Cerebellar nuclear complex (tissue), 1 donor: ENCODE measurements at places on chromosomes 16 and 17.

DNA sequence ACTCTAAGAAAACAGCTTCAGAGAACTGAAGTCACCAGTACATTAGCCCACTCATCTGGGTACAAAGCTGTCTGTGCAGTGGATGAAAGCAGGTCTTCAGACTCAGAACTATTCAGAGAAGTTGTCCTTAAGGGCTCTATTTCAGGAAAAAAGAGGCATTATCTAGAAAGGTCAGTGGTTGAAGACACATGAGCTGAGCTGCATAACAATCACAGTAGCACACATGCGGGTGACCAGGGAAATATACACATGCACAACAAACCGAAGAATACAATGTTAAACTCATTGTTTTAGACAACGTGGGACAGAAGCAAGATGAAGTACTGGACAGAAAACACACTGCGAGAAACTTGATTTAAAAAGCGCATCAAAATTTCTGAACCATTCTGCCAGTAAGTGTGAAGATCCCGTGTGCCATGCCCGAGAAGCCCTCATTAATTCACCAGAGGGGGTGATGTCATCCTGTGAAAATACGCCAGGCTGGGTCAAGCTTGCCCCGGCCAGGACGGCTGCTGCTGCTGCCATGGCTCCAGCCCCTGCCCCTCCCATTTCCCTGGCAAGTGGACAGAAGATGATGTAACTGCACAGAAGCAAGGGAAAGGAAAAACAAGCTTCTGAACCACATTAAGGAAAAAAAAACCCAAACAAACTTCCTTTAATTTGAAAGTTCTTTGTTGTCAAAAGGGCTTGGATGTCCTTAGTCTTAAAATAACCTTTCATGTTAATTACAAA, 10.1 kb downstream of the DYNC1LI2 start:
- peak; percentile 88 for DNase-seq

- DNase-seq = no peak
Observed at GRCh38 chr16:66240631-66241395, 125.7 kb upstream of the CDH5 start.

- DNase-seq = no peak
Observed at GRCh38 chr17:65536573-65537342, 24.7 kb downstream of the AXIN2 start.

GRCh38 chr16:66199189-66199588, 167.3 kb upstream of the CDH5 start:
- no peak for DNase-seq

DNA sequence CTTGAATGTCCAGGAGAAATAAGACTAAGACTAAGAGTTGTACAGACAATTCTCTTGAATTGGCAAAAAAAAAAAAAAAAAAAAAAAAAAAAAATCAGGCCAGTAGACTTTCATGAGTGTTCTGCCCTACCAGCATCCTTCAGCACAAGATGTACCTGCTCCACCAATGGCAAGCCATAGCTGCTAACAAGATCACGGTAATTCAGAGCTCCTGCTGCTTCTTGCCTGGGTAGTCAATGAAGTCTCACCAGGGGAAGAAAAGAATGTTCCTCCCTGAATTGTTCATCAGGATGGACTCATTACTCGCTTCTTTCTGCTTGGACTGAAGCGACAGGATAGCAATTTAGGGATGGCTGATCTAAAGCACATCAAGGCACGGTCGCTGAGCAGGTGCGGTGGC, 31.1 kb upstream of the APOH start:
- DNase-seq = no peak

- DNase-seq = no peak
Observed at GRCh38 chr17:21376759-21377690, 868 bp downstream of the KCNJ12 start.

DNA sequence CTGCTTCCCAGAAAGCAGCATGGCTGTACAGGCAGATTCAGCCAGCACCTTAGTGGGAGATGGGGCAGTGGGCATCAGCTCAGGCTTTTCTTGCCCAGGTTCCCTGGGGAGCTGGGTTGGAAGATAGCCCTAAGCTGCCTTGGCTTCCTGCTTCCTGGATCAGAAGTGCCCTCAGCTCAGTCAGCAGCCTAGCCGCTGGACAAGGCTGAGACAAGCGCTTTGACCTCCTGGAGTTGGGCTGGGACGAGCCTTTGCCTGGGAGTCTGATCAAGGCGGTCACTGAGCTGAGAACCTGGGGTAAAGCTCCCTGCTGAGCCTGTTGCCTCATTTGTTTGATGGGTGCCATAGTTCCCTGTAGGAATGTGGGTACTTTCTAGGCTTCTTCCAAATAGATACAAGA, 190.0 kb downstream of the RAB11FIP4 start:
- DNase-seq = no peak

GRCh38 chr16:87263418-87264052, 53.7 kb downstream of the C16orf95 start:
- DNase-seq = no peak

- DNase-seq = no peak
Observed at GRCh38 chr17:50051606-50052005, 4.3 kb upstream of the ITGA3 start.

- DNase-seq = no peak
Observed at GRCh38 chr16:10168258-10168657, 14.0 kb downstream of the GRIN2A start.

DNA sequence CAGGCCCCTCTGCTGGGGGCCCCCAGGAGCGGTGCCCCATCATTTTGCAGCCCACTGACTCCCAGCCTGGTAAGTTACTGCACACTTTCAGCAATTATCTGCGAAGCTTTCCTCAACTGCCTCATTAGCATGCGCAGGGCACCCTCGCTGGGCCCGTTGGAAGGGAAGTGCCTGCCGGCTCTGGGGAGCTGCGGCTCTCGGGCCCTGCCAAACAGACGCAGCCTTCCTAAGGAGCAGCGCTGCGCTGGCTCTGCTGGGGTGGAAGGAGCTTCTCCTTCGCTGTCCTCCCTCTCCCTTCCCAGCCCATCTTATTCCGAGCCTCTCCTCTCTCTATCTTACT, 71.0 kb downstream of the RBBP6 start:
- peak; percentile 72 for DNase-seq

DNA sequence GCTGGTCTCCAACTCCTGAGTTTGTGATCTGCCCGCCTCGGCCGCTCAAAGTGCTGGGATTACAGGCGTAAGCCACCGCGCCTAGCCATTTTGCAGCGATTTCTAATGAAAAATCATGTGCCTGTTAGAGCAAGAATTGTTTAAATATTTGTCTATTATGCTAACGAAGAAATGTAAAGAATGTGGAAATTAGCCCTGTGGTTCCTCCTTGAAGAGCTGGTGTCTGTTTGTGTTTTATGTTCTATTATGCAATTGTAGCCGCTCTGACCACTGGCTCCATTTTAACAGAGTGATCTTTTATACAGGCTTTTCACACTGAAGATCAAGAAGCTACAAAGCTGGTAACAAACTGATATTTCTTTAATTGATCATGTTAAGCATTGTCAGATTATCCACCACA, 217.3 kb downstream of the USP22 start:
- DNase-seq = no peak

GRCh38 chr16:2035431-2036199, 8.9 kb downstream of the NHERF2 start:
- no peak for DNase-seq

DNA sequence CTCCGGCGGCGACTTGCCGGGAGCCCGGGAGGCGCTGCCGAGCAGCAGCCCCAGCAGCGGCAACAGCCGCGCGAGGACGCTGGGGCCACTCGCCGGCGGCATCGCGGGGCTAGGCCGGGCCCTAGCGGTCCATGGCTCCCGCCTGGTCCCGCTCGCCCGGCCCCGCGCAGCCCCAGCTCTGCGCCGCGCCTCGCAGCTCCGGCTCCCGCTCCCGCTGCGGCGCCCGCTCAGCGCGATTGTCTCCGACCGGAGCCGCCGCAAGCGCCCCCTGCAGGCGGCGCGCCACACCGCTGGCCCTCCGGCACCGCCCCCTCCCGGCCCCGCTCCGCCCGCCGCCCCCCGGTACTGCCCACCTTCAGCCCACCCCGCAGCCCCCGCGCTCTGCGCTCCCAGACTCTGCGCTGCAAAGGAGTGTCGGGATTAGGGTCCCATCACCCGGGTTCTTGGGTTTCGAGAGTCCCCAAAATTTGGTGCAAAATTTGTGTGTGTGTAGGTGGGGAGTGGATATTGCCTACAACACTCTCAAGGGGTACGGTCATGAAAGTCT, at the start of gene FAM171A2:
FAM171A2 (minus strand) TSS at position 241 of the 547 bp plus-strand sequence; CDS start at position 102, 139 bp downstream.
- no peak for DNase-seq

DNA sequence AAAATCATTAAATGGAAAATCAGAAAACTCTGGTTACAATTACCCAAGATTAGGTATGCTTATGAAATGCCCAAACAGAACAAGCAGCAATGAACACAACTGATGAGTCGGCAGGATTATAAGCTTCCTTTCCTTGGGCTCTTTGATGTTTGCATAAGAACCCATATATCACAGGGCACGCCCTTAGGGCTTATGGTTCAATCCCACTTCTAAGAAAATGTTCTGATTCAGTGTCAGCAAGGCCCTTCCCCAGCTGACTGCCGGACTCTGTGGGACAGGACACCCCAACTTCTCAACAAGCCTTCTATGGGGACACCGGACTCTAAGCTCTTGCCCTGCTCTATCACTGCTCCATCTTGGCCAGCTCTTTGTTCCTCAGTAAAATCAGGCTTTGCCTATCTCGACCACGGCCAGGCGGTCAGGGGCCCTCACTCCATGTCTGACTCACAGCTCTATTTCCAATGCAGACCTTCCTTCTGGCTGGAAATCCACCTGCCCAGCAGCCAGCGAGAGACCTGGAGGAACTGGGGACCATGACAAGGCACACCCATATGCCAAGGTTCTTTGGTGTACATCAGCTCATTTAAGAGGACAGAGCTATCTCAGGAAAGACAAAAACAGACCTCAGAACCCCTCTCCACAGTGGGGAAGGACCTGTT, 26.8 kb downstream of the LITAFD start:
- DNase-seq = no peak

DNA sequence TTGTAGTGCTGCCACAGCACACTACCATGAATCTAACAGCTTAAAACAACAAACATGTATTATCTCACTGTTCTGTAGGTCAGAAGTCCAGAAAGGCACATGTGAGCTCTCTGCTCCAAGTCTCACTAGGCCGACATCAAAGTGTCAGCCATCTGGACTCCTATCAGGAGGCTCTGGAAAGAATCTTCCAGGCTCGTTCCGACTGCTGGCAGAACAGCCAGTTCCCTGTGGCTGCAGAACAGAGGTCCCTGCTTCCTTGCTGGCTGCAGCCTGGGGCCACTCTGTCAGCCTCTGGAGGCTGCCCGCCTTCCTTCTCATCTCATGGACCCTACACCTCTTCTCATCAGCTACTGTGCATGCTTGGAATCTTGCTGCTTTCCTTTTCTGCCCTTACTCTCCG, 168.9 kb downstream of the CBLN1 start:
- DNase-seq = peak; percentile 35

DNA sequence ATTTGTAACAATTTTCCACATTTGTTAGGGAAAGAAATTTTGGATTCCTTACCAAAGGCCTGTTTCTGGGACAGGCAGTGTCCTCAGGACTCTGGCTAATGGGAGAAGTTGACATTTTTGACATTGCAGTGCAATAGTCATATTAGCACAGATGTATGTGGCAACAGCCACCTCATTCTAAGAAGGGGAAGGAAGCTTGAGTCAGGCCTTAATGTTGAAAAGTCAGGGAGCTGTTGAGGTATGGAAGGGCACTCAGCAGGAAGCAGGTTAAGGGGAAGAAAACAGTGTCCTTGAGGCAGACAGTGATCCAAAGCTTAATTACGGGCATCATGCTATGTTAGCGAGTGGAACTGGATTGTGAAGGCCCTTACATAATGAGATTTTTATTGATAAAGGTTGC, 20.9 kb downstream of the AKTIP start:
- no peak for DNase-seq

DNA sequence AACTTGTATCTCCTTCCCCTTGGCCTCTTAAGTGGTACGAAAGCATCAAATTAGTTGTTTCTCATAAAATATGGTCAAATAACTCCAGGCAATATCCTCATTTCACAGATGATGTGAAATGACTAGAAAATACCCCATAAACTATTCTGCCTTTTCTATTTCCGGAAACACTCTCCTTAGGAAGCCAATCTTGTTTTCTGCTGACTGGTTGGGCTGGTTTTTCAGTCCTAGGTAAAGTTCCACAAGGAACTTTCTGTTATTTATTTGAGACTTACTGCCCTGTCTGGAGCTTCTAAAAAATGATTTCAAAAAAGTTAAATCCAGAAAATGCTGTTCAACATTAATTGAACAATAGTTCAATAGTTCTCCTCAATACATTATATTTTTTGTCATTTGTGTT, 7.3 kb downstream of the MYOCD start:
- no peak for DNase-seq

- no peak for DNase-seq
Observed at GRCh38 chr17:59488805-59489204, 76.6 kb upstream of the DHX40 start.
